ENCODE measurements at places on chromosomes 2 and 18.

DNA sequence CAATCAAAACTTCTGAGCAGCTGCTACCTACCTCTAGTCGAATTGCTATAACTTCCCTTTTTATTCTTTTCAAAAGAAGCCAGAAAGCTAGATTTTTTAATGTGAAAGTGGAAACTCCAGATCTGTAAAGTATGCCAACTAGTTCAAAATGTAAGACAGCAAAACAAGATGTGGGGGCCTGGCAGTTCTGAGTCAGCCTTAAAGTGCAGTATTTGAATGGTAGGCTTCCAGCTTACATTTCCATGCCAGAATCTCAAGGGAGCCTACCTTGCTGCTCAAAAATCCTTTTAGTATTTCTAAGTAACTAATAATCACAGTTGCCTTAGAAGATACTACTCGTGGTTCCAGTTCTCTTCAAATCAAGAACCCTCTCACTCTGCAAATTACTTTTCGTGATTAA, 1288.7 kb downstream of the LRP1B start:
- no peak for DNase-seq

DNA sequence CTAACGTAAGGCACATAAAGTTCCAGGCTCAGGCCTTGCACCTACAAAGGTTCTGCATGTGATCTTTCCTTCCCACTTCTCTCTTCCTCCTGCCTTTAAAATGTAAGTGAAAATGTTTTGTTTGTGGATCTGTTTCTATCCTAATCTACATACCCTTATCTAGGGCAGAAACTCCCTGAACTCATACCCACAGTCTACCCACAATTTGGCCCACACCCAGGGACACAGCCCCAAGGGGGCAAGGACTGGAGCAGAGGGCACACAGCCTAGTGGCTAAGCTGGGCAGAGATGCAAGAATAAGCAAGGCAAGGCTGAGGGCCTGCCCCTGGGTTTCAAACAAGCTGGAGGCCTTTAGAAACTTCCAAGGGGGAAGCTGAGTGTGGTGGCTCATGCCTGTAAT, 71.0 kb downstream of the HS1BP3 start:
- DNase-seq = no peak

DNA sequence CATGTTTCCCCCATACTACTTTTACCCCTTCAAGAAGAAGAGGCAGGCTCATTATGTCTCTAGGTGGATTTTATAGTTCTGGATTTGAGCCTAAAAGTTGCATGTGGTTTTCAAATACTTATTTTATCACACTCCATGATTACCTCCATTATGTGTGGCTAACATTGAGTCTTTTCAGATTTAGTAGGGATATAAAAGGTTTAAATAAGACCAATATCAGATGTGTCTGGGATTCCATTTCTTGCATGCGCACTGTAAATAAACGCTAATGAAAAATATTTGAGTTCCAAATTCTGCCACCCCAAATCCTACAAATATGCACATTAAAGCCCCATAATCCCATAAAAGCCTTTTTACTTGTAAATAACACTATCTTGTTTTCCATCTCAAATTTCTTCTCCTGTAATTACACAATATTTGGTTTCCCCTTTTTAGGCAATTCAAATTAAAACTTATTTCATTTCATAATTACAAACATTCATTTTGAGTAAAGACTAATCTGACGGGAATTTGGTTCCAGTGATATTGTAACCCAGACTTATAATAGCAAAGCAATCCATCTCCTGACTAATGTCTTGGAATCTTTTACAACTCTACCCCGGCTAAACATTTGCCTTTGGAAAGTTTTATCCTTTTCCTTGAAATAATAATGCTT, 600.0 kb downstream of the SLC4A3 start:
- DNase-seq = no peak

GRCh38 chr2:147051248-147051647, 793.6 kb upstream of the ACVR2A start:
- DNase-seq = no peak

GRCh38 chr18:32383050-32383819, 87.4 kb downstream of the GAREM1 start:
- no peak for DNase-seq

DNA sequence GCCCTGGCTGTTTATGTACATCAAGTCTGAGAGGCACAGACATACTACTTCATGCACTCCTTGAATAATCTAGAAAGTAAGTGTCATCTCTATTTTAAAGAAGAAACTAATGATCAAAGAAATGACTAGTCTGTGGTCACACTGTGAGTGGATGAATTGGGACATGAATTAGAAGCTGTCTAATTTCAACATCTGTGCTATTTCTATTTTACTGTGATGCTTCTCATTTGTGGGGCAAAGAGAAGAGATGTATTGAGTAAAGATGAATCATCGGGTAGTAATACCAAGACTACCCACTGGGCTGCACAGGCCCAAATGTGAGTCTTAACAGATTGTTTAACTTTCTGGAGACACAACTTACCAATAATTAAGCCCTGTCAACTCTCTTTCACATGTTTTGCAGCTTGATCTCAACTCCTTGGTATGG, 42.4 kb upstream of the MTIF2 start:
- DNase-seq = no peak

- DNase-seq = no peak
Measured at GRCh38 chr2:172229125-172229524, 126.4 kb upstream of the DLX2 start.

DNA sequence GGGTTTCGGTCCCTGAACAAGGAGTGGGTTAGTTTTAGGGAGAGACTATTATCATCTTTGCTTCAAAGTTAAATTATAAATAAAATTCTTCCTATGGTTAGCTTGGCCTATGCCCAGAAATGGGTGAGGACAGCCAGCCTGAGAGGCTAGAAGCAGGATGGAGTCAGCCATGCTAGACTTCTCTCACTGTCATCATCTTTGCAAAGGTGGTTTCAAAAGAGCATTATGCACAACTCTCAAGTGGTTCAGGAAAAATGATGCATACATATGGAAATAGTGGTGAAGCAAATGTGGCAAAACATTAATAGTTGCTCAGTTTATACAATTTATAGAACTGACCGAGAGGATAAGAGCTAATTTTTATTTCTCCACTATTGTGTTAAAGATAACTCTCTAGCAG, 283.9 kb upstream of the FBXO11 start:
- DNase-seq = no peak

DNA sequence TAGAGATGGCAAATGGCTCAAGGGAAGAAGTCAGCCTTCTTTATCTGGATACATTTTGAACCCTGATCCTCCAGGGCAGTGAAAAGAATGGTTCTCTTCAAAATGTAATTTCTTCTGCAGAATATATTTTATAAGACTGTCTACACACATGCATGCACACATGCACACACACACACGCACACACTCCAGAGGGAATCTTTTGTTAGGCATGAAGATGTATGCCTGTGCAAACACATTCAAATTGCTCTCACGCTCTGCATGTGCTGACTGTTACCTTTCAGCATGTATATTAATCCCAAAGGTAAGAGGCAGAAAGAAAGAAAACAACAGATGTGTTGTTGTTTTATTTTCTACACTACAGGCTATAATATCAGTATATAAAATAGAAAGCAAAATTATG, 43.2 kb downstream of the SLC5A7 start:
- DNase-seq = no peak

DNA sequence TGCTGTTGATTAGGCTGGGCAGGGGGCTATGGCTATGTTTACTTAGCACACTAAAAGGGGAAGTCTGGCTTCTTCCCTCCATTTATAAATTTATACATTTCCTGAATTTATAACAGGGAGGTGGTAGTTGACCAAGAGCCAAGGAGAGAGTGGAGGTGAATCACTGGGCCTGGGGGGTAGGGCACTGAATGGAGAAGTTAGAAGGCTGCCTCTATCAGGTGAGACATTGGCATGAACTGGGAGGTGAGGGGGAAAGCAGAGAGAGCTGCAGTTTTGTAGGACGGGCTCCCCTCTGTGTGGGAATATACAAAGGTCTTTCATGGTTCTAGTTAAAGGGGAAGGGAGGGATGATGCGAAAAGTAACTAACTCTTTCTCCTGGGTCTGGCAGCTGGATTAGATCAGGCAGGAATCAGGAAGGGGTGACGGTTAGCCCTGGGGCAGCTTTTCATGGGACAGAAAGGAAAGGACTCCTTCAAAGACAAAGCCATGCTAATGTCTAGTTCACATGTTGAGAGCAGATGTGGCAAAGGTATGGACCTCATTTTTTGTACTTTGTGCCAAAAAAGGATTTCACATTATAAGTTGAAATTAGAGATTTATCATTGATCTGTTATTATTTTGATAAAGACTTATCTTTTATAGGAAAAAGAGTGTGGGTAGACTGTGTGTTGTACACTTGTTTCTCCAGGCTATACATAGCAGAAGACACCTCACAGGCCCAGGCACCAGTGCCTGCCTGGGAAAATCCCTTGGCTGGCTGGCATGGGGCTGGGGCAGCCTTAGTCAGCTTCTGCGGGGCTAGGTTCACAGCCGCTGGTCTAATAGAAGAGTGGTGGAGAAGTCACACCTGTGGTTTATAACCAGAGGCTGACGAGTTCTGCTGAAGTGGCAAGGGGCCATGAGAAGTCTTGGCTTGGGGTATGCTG, 158.7 kb downstream of the CLIP4 start:
- no peak for DNase-seq

- no peak for DNase-seq
Measured at GRCh38 chr2:50840341-50841124, 191.4 kb downstream of the NRXN1 start.

- DNase-seq = no peak
Measured at GRCh38 chr2:73172963-73173362, 29.4 kb upstream of the NOTO start.
